Fibroblast of skin of scalp (primary cell): ENCODE measurements at places on chromosomes 1 and 21.

- no peak for DNase-seq
These were observed 142.9 kb upstream of the WNT4 start for GRCh38 chr1:22285549-22286396.

GRCh38 chr1:199067483-199067882 is 428.6 kb downstream of the PTPRC start:
- no peak for DNase-seq

GRCh38 chr21:44086636-44087425 is 20.4 kb upstream of the PWP2 start:
- no peak for DNase-seq

DNA sequence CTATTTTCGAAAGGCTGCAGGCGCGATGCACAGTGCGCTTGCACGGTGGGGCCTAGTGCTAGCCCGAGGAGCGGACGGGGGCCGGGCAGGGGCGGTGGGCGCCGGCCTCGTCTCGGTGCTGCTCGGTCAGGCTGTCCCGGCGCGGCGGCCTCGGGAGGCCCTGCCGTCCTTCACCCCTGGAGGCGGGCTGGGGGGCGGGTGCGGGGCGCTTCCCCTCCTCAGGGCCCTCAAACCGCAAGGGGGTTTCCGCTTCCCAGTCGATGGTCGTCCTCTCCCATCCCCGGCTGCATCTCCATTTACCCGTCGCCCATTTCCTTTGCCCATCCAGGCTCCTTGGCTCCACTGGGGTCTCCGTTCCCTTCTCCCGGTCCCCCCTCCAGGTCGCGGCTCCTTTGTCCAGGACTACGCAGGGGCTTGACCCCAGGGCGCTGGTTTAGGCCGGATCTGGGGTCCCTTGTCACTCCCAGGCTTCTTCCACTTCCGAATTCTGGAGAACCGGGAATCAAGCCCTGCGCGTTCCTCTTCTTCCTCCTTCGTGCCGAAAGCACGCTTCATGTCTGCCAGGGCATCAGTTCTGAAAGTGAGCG is 196.3 kb upstream of the LMO4 start:
- DNase-seq, result no peak

- DNase-seq, result no peak
These were observed 104.1 kb downstream of the DENND1B start for GRCh38 chr1:197671140-197671539.

DNA sequence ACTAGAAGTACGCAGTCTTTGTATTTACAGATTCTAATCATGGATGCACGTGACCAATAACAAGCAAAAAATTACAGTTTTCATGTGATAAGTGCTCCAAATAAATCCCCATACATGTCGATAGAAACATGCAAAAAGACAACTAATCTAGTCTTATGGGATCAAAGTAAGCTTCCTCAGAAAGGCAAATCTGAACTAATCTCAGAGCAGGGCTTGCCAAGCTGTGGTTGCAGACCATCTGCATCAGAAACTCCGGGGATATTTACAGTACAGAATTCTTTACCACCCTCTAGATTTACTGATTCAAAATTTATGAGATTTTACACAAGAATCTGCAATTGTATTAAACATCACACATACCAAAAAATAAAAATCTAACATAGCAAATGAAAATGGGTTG is 1435.5 kb downstream of the MRPL39 start:
- no peak for DNase-seq

DNA sequence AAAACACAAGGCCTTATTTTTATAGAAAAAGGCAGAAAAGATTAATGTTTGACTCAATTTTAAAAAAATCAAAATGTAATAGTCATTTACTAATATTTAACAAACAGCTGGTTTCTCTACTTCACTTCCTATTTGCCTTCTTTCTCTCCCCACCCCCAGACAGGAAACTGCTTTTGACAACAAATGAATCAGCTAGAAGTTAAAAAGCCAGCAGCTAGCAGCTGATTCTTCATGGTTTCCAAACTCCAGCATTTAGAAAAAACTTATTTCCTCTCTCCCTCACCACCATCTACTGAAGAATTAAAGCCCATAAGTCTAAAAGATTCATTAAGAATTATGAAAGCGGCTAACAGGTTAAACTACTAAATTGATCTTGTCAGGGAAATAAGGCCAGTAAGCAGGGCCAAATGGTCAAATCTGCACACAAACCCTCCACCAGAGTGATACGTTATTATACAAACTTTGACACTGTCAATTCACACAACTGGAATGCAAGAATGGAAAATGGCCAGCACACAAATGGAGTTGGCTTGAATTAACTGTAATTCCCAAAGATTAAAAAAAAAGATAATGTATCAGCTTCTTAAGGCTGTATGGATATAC is 4.0 kb downstream of the WDR26 start:
- peak; percentile 62 for DNase-seq

- peak; percentile 48 for DNase-seq
These were observed 307.3 kb downstream of the BRINP3 start for GRCh38 chr1:190170321-190170720.

- peak; percentile 90 for DNase-seq
These were observed 69.2 kb downstream of the MORN1 start for GRCh38 chr1:2322065-2322571.

- no peak for DNase-seq
These were observed 29.0 kb downstream of the MRPL39 start for GRCh38 chr21:25578056-25578961.
